ENCODE measurements at places on chromosomes 11 and 22. TPM values are rescaled to one million over a fixed set of nuclear protein-coding genes. Genes with fewer than 3 reads are reported as not detected.

Gene POU2AF2
- total RNA-seq, result 0.16 TPM

DNA sequence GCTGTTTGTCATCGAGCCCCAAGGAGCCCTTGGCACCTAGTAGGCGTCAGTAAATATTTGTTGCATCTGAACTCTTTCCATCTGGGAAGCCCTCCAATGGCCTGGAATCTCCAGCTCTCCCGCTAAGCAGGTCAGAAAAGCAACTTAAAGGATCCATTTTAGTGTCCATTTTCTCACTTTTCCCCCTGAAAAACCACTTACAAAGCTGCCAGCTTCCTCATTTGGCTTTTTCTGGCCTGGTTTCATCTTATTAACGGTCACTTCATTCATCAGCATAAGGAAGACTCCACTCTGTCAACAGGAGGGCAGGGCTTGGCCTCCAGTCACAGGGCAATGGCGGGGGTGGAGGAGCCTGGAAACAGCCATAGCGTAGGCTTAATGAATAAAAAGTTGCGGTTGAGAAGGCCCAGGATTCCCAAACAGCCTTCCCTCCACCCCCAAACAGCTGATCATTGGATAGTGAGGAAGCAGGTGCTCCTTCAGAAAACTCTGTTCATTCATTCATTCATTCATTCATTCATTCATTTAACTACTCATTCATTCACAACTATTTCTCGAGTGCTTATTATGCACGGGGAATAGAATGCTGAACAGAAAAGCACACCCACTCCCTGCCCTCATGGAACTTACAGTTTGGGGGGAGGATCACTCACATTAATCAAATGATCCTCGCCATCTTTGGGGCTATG, 104.5 kb upstream of the RCN1 start:
- no peaks in the 10 kb centered on the region for H3K27me3 ChIP-seq
- DNase-seq, result no peak

Gene C1QTNF4
- total RNA-seq, result 0.09 TPM

Gene TCN2
- 5.6 TPM for total RNA-seq

DNA sequence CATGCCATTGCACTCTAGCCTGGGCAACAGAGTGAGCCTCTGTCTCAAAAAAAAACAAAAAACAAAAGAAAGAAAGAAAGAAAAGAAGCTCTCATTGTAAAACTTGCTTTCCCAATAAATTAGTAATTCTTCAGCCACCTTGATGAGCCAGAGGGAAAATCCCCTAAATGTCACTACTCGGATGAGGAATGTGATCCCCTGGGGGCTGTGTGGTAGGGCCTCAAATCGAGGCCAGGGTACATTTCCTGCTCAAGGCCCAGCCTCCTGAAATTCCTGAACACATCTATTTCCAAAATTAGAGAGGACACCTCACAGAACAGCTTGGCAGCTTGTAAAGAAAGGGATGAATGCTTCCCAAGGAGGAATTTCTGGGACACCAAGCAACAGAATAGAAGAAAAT, 147.1 kb upstream of the SESN3 start:
- no peak overlapping the region for H3K4me3 ChIP-seq
- H3K27me3 ChIP-seq, result no peaks in the 10 kb centered on the region

DNA sequence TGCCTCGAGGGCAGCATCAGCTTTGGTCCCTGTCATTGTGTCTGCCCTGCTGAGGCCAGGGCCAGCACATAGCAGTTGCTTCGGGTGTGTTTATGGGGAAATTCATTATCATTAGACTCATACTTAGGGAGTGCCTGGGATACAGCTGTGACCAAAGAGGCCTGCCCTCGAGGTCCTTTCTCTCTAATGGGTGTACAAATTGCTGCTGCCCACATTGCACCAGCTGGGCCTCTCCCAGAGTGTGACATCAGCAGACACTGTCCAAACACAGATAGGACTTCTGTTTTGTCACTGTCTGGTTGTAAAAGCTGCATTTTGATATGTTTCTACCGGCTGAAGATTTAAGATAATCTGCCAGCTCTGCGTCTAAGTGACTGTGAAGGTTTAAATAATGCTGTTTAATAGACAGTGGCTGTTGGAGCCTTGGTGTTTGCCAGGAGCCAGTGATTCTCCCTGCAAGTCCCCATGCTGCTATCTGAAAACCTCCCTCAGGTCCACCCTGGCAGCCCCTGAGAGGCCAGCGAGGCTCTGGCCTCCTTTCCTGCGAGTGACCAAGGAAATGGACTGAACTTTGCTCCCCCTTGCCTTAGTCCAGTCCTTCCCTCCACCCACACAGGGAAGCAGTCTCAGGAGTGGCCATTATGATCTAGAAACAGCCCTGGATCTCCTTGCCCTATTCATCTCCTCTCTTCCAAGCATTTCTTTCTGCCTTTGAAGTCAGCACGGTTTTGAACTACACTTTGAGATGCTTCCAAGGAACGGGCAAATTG, 505.2 kb downstream of the TBC1D22A start:
- no peak for DNase-seq
- H3K27me3 ChIP-seq, result no peaks in the 10 kb centered on the region
- no peak overlapping the region for H3K4me3 ChIP-seq
- H3K27ac ChIP-seq, result no peak overlapping the region
- no peaks in the 10 kb centered on the region for H3K4me1 ChIP-seq

- H3K27ac ChIP-seq, result no peak overlapping the region
- no peak overlapping the region for H3K4me3 ChIP-seq
- no peaks in the 10 kb centered on the region for H3K27me3 ChIP-seq
Observed at GRCh38 chr11:125071435-125071834, 8.3 kb downstream of the SLC37A2 start.

Gene MFRP
- total RNA-seq, result not detected

DNA sequence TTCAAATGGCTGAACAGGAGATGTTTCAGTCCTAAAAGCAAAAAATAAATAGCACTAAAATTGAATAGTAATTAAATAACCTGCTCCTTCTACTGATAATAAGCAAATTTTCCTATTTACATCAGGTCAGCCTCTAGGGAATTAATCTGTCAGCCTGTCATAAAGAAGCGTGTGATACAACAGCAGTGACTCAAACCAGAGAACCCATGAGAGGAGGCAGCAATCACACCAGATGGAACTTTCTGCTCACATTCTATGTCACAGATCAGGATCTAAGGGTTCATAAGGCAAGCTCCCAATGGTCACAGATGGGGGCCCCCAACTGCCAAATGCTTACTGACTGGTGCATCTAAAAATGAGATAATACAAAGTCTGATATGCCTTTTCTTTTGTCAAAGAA, 41.1 kb downstream of the RBFOX2 start:
- H3K4me1 ChIP-seq, result peaks cover 17% of the 10 kb centered on the region
- no peaks in the 10 kb centered on the region for H3K27me3 ChIP-seq
- H3K36me3 ChIP-seq, result no peaks in the 10 kb centered on the region
- DNase-seq, result no peak

Data from pancreas (tissue), 10 donors.